Esophagus muscularis mucosa (tissue), 4 donors: ENCODE measurements at places on chromosomes 11 and 22. TPM values are rescaled to one million over a fixed set of nuclear protein-coding genes. Genes with fewer than 3 reads are reported as not detected.

RAPSN gene
- total RNA-seq = 0.91 TPM

DGCR6L gene
- total RNA-seq = 41.5 TPM

- H3K4me1 ChIP-seq = peaks cover 18% of the 10 kb centered on the region
- H3K27me3 ChIP-seq = no peaks in the 10 kb centered on the region
- no peak for DNase-seq
- H3K36me3 ChIP-seq = no peaks in the 10 kb centered on the region
- H3K27ac ChIP-seq = no peak overlapping the region
Observed at GRCh38 chr11:75734491-75735180, 17.0 kb downstream of the MOGAT2 start.

ACTN3 gene
- not detected for total RNA-seq

LGR4 gene
- 24.9 TPM for total RNA-seq

DNA sequence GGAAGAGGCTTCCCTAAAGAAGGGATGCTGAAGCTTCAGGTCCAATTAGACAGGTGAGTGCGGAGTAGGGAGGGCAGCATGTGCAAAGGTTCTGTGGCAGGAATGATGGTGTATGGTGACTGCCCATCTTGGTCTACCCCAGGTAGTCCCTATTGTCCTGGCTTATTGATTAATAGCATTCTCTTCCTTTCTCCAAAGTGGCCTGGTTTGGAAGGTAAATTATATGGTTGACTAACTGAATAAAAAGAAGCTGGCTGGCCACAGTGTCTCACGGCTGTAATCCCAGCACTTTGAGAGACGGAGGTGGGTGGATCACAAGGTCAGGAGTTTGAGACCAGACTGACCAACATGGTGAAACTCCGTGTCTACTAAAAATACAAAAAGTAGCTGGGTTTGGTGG, 230.5 kb downstream of the MIAT start:
- H3K4me1 ChIP-seq = peaks cover 40% of the 10 kb centered on the region
- no peak overlapping the region for H3K4me3 ChIP-seq
- peak; percentile 45 for DNase-seq
- peak overlapping the region; percentile 40 for H3K27ac ChIP-seq
